ENCODE measurements at places on chromosomes 6 and 20. TPM values are rescaled to one million over a fixed set of nuclear protein-coding genes. Genes with fewer than 3 reads are reported as not detected.

- no peaks in the 10 kb centered on the region for H3K36me3 ChIP-seq
- no peaks in the 10 kb centered on the region for H3K4me1 ChIP-seq
- no peak overlapping the region for H3K27ac ChIP-seq
- H3K27me3 ChIP-seq: no peaks in the 10 kb centered on the region
- DNase-seq: no peak
- no peak overlapping the region for H3K4me3 ChIP-seq
These were observed 15.3 kb upstream of the SRSF6 start for GRCh38 chr20:43442282-43442880.

GRCh38 chr6:134596191-134596590, 278.3 kb upstream of the SGK1 start:
- DNase-seq: no peak
- no peaks in the 10 kb centered on the region for H3K36me3 ChIP-seq
- H3K27ac ChIP-seq: no peak overlapping the region
- H3K4me1 ChIP-seq: no peaks in the 10 kb centered on the region

- H3K27me3 ChIP-seq: no peaks in the 10 kb centered on the region
- no peak overlapping the region for H3K4me3 ChIP-seq
- peaks cover 25% of the 10 kb centered on the region for H3K4me1 ChIP-seq
- H3K27ac ChIP-seq: no peak overlapping the region
These were observed 4.2 kb upstream of the BLCAP start for GRCh38 chr20:37531856-37532255.

- no peak for DNase-seq
- no peaks in the 10 kb centered on the region for H3K36me3 ChIP-seq
- peaks cover 21% of the 10 kb centered on the region for H3K27me3 ChIP-seq
- no peak overlapping the region for H3K4me3 ChIP-seq
- no peak overlapping the region for H3K27ac ChIP-seq
- no peaks in the 10 kb centered on the region for H3K4me1 ChIP-seq
These were observed 30.9 kb upstream of the PTPRT start for GRCh38 chr20:43220612-43221011.

DNA sequence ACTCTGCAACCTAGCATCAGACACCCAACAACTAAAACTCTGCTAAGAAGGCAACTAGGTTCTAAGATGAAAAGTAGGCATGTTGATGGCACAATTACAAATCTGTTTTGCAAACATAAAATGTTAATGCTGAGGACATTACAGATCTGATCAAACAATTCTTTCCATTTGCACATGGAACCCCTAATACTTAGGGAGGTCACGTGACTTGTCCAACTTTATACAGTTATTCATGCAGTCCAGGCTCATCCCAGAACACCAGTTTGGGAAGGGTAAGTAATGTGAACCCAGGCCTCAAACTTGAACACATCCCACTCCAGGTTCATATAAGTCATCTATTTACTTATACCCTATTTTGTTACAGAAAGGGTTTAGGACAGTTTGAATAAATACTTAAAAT, 247.2 kb downstream of the HACE1 start:
- H3K4me1 ChIP-seq: no peaks in the 10 kb centered on the region
- no peaks in the 10 kb centered on the region for H3K36me3 ChIP-seq
- DNase-seq: no peak
- H3K27me3 ChIP-seq: no peaks in the 10 kb centered on the region

DNA sequence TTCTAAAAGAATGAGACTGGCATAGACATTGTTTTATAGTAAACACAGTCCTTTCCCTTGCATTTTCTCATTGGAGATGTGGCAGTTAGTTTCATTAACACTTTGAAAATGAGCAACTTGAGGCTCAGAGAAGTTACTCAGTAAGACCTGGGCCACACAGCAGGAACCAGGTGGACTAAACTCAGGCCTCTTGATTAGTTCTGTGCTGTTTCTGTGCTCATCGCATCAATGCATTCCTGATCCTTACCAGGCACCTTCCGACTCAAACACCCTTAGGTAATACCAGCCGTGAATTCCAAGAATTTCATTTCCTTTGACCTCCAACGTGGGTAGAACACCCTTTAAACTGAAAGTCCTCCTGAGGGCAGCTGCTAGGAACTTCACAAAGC, 362.8 kb downstream of the ESR1 start:
- DNase-seq: no peak
- no peak overlapping the region for H3K4me3 ChIP-seq
- peaks cover 7% of the 10 kb centered on the region for H3K36me3 ChIP-seq
- H3K27ac ChIP-seq: no peak overlapping the region

DNA sequence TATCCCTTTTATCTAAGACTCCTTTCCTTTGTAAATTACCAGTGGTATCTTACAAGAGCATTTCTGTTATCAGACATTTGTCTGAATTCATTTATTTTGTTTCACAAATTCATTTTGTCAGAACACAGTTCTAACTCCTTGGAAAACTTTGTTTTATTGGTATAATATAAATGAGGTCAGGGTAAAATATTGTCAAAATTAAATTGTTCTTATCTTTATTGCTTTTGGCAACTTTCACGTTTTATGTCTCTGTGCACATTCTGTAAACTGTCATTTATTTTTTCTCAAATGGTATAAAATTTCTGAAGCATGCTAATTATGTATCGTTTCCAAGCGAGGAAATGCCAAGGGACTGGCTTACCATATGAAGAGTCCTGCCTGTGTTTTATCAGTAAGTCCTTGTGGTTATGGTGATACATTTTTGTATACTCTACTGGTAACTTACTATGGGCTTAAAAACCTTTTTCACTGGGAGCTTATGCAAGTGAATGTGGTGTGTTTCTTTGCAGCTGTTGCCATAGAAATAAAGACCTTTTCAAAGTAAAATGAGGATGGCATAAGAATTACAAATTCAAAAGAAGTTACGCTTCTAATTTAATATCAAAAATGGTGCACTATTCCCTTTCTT, 214.2 kb downstream of the COL19A1 start:
- H3K27me3 ChIP-seq: no peaks in the 10 kb centered on the region
- H3K36me3 ChIP-seq: no peaks in the 10 kb centered on the region
- H3K27ac ChIP-seq: no peak overlapping the region
- no peak overlapping the region for H3K4me3 ChIP-seq
- no peak for DNase-seq
- H3K4me1 ChIP-seq: no peaks in the 10 kb centered on the region

- H3K27ac ChIP-seq: no peak overlapping the region
- no peak for DNase-seq
- H3K4me1 ChIP-seq: peaks cover 42% of the 10 kb centered on the region
- no peaks in the 10 kb centered on the region for H3K36me3 ChIP-seq
- H3K4me3 ChIP-seq: no peak overlapping the region
These were observed 53.0 kb downstream of the TMEM242 start for GRCh38 chr6:157270308-157270707.

DNA sequence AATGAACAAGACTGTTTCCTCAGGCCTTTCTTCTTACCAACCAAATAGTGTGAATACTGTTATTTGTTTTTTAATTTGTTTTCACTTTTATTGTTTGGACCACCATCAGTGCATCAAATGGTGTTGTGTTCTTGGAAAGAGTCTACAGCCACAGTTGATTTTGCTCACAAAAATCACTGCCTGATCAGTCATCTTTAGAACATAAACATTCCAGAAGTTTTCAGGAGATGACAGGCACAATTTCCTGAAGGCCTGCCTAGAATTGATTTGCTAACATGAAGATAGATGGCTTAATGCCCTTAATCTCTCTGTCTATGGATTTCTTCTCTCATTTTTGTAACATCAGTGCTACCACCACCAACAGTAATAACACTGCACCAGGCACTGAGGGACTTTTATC, 13.5 kb downstream of the IL22RA2 start:
- H3K4me3 ChIP-seq: no peak overlapping the region
- H3K4me1 ChIP-seq: no peaks in the 10 kb centered on the region
- H3K27me3 ChIP-seq: no peaks in the 10 kb centered on the region

- no peaks in the 10 kb centered on the region for H3K27me3 ChIP-seq
- no peaks in the 10 kb centered on the region for H3K36me3 ChIP-seq
- H3K4me1 ChIP-seq: no peaks in the 10 kb centered on the region
- DNase-seq: no peak
- no peak overlapping the region for H3K27ac ChIP-seq
These were observed 129.7 kb upstream of the MAP3K4 start for GRCh38 chr6:160861824-160862223.

DNA sequence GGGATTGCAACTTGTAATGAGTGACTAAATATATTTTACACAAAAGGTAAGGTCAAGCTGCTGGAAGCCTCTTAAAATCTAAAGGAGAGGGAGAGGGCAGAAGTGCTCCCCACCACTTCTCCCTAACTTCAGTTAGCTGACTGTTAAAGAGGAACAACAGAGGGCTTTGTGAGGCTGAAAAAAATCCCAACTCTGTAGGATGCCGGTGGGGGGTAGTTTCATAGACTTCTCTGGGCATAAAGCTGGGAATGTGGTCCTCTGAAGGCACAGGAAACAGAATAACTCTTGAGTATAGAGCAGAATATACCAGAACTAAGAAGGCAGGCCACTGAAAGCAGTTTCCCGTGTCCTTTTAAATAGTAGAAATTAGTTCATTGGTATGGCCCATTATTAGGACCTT, 71.6 kb downstream of the KIF6 start:
- no peak overlapping the region for H3K27ac ChIP-seq
- H3K4me3 ChIP-seq: no peak overlapping the region
- H3K36me3 ChIP-seq: no peaks in the 10 kb centered on the region
- no peaks in the 10 kb centered on the region for H3K4me1 ChIP-seq

DNA sequence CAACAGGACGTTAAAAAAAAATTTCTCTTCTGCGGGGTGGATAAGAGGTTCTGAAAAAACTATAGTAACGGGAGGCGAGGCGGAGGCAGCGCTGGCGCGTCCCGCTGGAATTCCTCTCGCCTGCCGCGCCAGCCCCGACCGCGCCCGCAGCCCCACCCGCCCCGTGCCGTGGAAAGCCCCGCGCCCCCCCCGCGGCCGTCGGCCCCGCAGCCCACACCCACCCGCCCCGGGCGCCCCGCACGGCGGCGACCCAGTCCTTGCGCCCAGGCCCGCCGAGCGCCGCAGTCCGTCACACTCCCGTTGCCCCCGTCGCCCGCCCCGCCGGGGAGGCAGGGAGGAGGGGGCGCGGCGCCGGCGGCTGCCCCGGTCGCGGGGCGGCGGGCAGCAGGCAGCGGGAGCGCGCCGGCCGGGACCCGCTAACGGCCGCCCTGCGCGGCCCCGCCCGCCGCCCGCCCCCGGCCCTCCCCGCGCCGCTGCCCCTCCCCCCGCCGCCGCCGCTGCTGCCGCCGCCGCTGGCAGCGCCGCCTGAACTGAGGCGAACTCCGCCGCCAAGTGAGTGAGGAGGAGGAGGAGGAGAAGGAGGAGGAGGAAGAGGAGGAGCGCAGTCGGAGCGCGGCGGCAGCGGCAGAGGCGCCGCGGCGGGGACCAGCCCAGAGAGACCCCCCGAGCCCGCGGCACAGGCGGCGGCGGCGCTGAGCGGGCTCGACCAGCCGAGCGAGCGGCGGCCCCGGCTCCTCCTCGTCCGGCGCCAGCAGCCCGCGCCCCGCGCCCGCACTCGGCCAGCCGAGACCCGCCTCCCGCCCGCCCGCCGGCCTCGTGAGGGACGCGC, at the start of gene QKI:
TSS of gene QKI (plus strand) at position 602 of the 829 bp plus-strand sequence. CDS start 476 bp downstream, outside the sequence.
- H3K4me1 ChIP-seq: peaks cover 18% of the 10 kb centered on the region
- H3K36me3 ChIP-seq: no peaks in the 10 kb centered on the region
- peak within 1 kb of the TSS; percentile 96 for H3K4me3 ChIP-seq
- H3K27me3 ChIP-seq: no peaks in the 10 kb centered on the region
- peak within 1 kb of the TSS; percentile 100 for H3K27ac ChIP-seq
- DNase-seq: no peak

DNA sequence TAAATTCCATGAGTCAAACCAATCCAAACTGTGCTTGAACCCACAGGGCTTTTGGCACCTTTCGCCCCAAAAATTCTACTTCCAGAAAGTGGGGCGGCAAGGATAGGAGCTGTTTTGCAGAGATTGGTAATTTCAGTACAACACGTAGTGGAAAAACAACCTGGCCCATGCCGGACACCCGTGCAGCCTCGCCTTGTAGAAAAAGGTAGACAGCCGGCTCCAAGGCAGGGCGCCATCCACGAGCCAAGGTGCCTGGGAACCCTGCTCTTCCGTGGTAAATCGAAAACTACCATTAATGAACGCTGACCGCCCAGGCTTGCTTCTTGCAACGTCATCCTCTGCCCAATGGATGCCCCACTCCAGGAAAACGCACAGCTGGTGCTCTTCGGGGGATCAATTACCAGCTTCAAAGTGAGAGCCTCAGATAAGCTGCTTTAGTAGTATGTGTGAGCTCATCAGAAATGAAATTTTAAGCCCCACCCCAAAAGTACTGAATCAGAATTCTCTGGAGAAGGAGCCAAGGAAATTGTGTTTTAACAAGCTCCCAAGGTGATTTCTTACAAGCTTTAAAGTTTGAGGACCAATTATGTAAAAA, 1.8 kb downstream of the OOEP start:
- peaks cover 6% of the 10 kb centered on the region for H3K27me3 ChIP-seq
- H3K4me3 ChIP-seq: no peak overlapping the region
- no peaks in the 10 kb centered on the region for H3K4me1 ChIP-seq
- H3K27ac ChIP-seq: no peak overlapping the region

DNA sequence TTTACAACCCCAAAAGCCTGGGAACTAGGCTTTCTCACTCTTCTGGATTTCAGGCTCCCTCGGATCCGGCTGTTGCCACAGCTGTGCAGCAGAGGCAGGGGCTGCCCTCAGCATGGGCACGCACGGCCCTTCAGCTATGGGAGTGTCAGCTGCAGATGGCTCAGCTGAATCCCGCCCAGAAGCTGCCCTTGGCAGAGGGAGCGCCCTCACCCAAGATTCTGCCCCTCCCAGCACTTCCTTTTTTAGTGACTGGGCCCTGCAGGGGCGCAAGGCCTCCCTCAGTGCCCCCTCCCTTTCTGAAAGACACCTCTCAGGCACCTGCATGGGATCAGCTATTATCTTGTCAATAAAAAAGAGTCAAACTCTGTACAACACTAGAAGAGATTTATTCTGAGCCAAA, 67.9 kb upstream of the THBS2 start:
- H3K4me3 ChIP-seq: no peak overlapping the region
- H3K36me3 ChIP-seq: no peaks in the 10 kb centered on the region
- DNase-seq: peak; percentile 45
- H3K27ac ChIP-seq: no peak overlapping the region

GRCh38 chr20:1186367-1186991, 1.7 kb upstream of the TMEM74B start:
- no peaks in the 10 kb centered on the region for H3K36me3 ChIP-seq
- no peak overlapping the region for H3K4me3 ChIP-seq
- H3K27me3 ChIP-seq: peaks cover 57% of the 10 kb centered on the region
- no peak for DNase-seq

DNA sequence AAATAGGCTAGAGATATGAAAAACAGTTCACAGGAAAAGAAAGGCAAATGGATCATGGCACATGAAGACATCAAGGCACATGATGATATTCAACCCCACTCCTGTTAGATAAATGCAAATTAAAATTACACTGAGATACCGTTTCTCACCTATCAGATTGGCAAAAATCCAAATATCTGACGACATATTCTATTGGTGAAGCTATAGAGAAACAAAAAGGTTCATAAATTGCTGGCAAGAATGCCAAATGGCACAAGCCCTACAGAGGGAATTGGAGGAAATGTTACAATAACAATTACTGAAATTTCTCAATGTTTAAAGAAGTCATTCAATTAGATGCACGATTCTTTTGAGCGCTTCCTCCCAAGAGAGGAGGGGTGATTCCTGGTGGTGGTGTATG, 45.3 kb upstream of the DSN1 start:
- DNase-seq: no peak
- H3K27me3 ChIP-seq: no peaks in the 10 kb centered on the region
- H3K27ac ChIP-seq: no peak overlapping the region
- H3K4me1 ChIP-seq: peaks cover 53% of the 10 kb centered on the region

The FLRT3 gene
- 0.42 TPM for total RNA-seq

The CRISP3 gene
- total RNA-seq: not detected

The WFDC12 gene
- total RNA-seq: not detected

The EEF1E1 gene
- total RNA-seq: 40.7 TPM

The KCNK5 gene
- 7.0 TPM for total RNA-seq

The HCRTR2 gene
- not detected for total RNA-seq

The UBD gene
- total RNA-seq: not detected

The BPIFB1 gene
- not detected for total RNA-seq

The GGTLC1 gene
- not detected for total RNA-seq

Measured in esophagus muscularis mucosa (tissue), 4 donors.